ENCODE measurements at places on chromosomes 7 and 10.

- DNase-seq = no peak
Measured at GRCh38 chr10:68133523-68133922, 24.2 kb downstream of the MYPN start.

DNA sequence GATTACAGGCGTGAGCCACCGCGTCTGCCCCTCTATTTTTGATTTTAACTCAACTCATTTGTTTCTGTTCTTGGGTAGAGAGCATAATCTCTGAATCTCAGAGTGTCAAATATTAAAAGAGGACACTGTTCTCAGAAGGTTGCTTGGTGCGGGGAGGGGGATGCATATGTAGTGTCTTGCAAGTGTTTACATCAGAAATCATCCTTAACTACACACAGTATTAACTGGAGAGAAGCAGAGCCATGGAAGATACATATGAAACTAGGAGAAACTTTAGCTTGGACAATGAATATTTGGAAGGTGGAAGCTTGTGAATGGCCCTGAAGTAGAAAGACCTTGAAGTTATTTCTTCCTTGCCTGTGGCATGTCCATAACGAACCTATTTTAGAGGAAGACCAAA lies 57.5 kb downstream of the XRCC2 start:
- DNase-seq = no peak

- DNase-seq = no peak
Measured at GRCh38 chr10:90866050-90866598, 5.7 kb upstream of the RPP30 start.

DNA sequence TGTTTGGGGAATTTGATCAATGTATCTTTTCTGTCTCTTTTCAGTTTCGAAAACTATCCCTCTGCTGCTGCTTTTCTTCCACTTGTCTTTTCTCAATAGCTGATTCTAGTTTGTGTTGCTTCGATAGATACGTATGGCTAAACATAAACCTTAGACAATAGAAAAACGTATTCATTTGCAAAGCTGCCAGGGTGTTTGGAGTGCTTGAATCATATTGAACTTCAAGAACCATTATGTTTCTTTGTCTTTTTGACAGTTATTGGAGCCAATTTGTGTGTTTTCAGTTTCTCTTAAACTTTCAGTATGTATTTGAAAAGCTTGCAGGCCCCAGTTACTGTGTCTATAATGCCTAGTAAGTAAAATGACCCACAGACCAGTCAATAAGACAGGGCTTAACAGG lies 25.1 kb downstream of the NRF1 start:
- DNase-seq = no peak

DNA sequence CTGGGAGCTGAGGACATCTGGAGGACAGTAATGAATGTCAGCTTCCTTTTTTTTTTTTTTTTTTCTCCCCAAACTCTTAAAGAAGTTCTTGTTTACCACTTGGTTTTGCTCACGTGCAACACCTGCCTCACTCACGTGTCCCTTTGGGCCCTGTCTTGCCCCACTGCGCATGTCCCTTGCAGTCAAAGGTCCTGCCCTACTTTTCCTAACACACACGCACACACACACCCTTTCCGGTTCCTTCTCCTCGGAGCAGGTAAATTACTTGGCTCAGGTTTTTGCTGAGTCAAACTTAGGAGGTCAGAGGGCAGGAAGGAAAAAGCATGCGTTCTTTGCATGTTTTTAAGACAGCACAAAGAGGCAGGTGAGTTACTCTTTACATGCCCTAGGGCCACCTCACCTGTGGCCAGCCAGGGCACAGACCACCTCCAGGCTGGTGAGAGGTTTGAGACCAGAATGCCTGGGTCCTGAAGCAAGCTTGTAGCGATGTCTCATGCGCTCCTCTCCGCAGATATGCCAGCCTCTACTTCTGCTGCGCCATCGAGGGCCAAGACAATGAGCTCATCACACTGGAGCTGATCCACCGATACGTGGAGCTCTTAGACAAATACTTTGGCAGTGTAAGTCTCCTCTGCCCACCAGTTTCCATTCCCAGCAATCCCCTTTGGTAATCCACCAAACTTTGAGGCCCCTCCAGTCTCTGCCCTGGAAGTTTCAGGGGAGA lies 2.8 kb downstream of the AP1S1 start:
- DNase-seq = no peak

DNA sequence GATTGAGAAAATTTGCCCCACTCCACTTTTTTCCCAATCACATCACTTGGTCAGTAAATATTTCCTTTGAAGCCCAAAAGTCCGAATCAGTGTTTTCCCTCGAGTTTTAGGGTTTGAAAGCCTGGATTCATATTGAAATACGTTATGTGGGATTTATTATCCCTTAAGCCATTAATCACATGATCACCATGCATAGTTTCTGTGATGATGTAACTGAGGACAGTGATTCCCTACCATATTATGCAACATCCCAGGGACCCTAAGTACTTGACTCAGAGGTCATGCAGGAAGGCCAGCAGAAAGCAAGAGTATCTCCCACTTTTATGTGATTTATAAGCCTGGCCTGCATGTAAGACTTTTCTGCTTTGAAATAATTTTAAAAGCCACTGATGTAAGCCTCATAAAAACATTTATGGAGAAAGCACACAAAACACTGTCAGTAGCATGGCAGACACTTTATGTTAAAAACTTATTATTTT lies 630.6 kb upstream of the ZWINT start:
- DNase-seq = no peak

GRCh38 chr7:148318838-148319237 lies 271.7 kb upstream of the C7orf33 start:
- DNase-seq = no peak

DNA sequence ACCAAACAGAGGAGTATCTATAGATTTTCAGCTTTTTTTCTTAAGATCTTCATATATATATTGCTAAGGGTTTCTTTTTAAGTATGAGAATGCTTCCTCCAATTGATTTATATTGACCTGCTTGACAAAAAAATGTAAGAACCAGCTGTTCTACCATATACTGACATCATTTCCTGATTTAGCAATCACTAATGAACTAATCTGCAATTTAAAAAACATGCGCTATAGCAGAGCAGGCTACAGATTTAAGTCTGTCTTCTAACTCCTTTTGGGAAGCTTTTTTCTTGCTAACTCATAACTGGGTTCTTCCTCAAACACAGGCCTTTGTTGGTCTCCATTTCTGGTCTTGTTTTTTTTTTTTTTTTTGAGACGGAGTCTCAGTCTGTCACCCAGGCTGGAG lies 33.2 kb downstream of the ABCC2 start:
- no peak for DNase-seq

GRCh38 chr10:117514971-117515370 lies 27.6 kb upstream of the EMX2 start:
- DNase-seq = no peak

DNA sequence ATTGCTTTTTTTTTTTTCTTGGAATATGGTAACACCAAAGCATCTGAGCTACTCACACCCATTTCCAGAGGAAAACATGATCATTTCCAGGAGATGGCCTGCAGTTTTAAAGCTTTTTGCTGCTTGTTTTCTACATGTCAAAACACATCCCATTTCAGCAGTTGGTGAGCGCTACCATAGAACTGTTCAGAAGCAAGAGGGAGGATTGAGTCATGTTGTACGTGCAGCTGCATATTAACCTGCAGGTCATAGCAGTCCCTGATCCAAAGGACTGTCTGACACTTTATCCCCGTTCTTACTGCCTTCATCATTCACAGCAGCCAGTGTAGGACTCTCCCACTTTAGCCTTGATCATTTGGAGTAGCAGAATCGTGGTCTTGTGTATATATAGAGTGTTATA lies 124.6 kb downstream of the AUTS2 start:
- DNase-seq = no peak

GRCh38 chr7:27101957-27102580 lies 414 bp downstream of the HOXA2 start:
- DNase-seq = no peak
